ENCODE measurements at places on chromosomes 6 and 20.

DNA sequence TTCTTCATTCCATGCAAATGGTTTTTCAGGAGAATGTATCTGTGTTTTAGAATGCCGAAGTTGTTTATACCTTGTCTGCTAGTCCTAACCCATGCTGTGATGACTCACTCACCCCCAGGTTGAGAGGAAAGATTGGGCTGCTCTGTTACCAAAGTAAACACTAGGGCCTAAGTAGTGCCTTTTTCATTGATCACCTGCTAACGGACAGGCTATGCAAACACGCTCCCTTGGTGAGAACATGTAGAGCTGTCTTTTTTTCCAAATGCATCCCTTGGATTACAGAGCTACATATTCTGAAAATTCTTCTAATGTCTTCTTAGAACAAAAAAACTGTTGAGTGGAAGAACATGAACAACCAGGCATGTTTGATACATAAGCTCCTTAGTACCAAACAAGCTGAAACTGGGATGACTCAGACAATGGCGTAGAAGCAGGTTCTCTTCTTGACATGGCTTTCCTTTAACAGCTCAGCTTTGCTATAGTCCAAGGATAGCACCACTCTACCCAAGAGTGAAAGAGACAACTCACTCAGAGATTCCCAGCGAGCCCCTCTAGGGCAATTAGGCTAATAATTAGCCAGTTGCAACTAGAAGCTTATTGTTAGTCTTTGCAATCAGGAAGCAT, 20.5 kb downstream of the PERP start:
- DNase-seq: no peak

DNA sequence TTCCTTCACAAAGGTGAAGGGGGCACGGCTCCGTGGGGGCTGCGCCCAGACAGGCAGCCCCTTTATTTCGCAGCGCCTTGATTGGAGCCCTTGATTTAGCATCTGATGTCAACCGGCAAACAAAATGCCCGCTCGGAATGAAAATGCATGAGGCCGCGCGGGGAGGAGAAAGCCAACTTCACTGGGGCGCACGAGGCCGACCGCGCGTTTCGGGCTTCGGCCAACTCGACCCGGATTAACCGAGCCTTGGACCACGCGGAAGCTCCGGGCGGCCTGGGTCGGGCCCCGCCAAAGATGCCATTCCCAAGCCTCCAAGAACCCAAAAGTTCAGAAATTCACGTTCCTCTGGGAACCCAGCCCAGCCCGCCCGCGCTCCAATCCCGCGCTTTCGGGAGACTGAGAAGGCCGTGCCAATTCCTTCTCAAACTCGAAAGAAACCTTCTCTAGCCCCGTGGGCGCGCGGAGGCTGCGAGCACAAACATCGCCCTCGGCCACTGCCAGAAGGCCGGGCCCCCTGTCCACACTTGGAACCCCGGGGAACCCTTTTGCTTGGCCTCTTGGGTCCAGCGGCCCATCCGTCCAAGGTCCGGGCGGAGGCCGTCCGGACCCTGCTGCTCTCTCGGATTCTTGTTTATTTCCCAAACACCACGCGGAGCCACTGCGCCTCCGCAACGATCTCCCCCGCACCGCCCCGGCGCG, 879 bp upstream of the INSM1 start:
- DNase-seq: no peak

GRCh38 chr6:155039618-155040017, 44.5 kb downstream of the TIAM2 start:
- DNase-seq: no peak

- no peak for DNase-seq
Measured at GRCh38 chr6:30847971-30848436, 36.3 kb upstream of the DDR1 start.

DNA sequence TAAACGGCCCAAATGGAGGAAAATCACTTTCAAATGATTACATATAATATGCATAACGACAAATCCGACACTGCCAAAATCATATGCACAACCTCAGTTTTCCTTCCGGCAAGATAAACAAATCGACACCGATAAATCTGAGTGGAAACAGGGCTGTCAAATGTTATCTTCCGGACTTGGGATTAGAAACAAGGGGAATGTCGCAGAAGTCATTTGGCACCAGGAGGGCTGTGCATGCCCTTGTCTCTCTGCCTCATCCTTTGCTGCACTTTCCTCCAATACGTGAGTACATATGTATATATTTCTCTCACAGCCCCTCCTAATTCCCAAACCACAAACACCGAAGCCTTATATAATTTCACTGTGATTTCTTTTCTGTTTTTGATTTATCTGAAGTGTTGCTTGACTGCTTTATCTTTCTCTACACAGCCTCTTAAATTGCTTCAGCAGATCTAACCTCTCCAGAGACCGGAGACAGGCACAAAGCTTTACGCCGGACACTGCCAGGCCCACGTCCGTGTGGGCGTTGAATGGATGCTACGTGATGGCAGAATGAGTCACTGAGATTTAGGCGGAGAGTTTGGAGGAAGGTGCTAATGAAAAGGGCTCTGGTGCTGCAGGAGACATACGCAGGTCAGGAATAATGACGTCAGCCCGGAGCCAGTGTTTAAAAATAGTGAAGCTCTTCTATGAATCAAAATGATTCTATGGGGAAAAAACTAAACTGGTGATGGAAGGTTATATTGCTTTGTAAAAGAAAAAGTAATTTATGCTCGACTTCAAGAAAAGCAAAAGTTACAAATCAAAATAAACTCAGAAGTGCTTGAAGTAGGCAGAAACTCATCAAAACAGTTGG, 21.0 kb upstream of the PRELID3B start:
- DNase-seq: peak; percentile 38

DNA sequence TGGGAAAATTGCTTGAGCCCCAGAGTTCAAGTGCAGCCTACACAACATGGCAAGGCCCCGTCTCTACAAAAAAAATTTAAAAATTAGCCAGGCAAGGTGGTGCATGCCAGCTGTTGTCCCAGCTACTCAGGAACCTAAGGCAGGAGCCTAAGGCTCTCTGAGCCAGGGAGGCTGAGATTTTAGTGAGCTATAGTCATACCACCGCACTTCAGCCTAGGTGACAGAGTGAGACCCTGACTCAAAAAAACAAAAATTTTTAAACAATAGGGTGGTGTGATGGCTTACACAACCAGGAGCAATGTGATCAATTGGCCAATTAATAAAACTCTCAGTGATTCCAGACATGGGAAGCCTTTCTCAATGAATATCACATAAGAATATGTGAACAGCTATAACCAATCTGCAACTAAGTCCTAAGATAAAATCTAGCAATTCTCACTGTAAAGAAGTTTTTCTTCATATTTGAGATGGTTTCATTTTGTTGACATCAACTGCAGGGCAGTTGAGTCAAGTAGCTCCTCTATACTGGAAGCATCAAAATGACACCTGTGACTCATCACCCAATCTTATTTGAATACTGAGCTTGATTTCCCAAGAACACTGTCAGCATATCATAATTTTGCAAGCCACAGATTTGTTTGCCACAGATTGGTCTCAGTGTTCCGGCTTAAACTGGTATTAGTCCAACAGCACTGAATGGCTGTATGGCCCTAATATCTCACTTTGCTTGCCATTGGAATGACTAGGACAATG, 169.0 kb upstream of the GJE1 start:
- no peak for DNase-seq

DNA sequence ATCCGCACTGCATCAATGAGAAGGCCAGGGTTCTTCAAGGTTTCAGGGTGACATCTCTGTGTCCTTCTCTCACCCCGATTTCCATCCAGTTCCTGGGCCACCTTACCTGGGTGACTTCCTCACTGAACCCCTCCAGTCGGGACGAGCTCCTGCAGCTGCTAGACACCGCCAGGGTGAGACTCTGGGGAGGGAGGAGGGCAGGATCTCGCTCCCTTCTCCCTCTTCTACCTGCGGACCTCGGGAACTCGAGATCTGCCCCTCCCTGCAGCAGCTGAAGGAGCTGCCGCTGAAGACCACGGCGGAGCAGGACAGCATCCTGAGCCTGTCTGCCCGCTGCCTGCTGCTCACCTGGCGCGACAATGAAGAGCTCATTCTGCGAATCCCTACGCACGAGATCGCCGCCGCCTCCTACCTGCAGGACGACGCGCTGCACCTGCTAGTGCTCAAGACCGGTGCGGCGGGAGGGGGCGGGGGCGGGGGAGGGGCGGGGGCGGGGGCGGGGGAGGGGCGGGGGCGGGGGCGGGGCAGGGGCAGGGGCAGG, 7.5 kb downstream of the CCM2L start:
- peak; percentile 83 for DNase-seq

- DNase-seq: peak; percentile 92
Measured at GRCh38 chr6:30556906-30557682, at the start of gene PRR3. PRR3 (plus strand) TSS chr6:30557295; CDS start chr6:30557345, 50 bp downstream.

- no peak for DNase-seq
Measured at GRCh38 chr6:21085211-21085610, 508.3 kb upstream of the SOX4 start.

- DNase-seq: no peak
Measured at GRCh38 chr20:19937651-19938420, 79.3 kb upstream of the NAA20 start.

GRCh38 chr6:155883741-155884140, 428.1 kb upstream of the NOX3 start:
- no peak for DNase-seq

GRCh38 chr20:16801919-16802651, 53.9 kb downstream of the OTOR start:
- peak; percentile 60 for DNase-seq

DNA sequence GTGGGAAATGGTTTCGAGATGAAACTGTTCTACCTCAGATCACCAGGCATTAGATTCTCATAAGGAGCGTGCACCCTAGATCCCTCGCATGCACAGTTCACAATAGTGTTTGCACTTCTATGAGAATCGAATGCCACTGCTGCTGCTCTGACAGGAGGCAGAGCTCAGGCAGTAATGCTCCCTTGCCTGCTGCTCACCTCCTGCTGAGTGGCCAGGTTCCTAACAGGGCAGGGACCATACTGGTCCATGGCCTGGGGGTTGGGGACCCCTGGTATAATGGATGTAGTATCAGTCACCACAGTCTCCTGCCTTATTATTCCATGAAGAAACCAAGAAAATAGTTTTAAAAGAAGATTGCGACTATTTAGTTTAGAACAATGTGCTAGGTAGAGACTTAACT, 127.5 kb downstream of the BCKDHB start:
- no peak for DNase-seq

- no peak for DNase-seq
Measured at GRCh38 chr6:144730088-144730645, 445.0 kb downstream of the UTRN start.

GRCh38 chr6:17908831-17909230, 78.6 kb downstream of the KIF13A start:
- DNase-seq: no peak

DNA sequence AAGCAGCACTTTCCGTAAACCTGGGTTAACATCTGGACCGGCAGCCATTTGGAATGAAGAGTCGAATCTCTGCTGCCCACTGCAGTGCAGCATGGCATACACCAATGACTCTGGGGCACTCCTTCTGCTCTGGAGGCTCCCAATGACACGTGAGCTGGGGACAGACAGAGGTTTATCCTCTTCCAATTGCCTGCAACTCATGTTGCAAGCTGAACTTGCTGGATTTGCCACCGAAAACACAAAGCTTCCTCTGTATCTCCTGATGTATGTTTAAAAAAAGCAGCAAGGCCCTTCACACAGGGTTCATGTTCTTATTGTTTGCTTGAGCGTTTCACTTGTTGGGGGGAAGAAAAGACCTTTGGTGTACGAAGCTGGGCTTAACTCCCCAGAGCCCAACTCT, 10.8 kb downstream of the NCOA5 start:
- no peak for DNase-seq

DNA sequence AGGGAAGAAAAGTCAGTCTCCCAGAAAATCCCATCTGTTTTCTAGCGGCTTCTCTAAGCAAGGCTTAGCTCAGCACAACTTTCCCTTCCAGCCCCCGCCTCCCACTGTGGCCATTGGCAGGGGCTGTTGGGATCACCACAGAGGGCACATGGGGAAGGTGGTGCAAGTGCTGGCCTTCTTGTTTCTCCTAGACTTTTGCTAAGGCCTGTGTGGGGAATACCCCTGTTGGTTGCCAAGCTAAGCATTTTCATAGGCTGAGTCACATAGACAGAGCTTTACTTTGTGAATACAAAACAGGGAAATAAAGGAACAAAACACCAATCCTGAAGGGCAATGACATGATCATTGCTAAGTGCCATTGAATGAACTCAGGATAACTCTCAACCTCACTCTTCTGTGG, 32.4 kb upstream of the TIAM2 start:
- no peak for DNase-seq

DNA sequence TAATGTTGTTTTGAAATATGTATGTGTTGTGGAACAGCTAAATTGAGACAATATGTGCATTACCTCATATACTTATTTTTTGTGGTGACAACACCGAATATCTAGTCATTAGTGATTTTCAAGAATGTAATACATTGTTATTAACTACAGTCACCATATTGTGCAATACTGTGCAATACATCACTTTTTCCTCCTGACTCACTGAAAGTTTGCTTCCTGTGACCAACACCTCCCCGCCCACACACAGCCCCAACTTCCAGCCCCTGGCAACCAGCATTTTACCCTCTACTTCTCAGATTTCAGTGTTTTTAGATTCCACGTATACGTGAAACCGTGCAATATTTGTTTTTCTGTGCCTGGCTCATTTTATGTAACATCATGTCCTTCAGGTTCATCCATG, 627.9 kb downstream of the PRKN start:
- DNase-seq: no peak

GRCh38 chr6:104575536-104575935, 284.2 kb downstream of the HACE1 start:
- DNase-seq: no peak

DNA sequence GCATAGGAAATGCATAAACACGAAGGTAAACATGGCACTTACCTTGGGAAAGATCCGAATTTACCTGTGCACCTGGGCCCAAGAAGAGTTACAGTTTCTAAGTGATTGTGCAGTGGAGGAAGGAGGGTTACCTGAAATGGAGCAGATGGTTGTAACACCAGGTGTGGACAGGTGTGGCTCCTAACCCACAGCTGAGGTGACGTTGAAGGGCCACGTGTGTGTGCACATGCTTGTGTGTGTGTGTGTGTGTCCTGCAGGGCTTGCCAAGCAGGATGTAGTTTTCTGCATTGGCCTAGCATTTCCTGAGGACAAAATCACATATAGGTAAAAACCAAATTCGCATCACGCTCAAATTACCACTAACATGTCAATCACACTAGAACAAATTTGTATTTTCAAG, 240.8 kb downstream of the ANKRD60 start:
- DNase-seq: no peak

DNA sequence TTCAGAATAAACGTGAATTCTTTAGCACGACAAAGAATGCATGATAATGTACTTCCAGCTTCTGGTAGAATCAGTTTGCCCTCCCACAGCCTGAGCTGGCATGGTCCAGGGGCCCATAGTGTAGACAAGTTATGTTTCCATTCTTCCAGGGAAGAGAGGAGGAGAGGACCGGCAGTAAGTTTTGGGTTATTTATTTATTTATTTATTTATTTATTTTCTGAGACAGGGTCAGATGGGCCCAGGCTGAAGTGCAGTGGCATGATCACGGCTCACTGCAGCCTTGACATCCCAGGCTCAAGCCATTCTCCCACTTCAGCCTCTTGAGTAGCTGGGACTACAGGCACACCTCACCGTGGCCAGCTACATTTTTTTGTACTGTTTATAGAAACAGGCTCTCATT, 4.7 kb downstream of the GABRR1 start:
- no peak for DNase-seq
